ENCODE measurements at places on chromosomes 11 and 22. TPM values are rescaled to one million over a fixed set of nuclear protein-coding genes. Genes with fewer than 3 reads are reported as not detected.

DNA sequence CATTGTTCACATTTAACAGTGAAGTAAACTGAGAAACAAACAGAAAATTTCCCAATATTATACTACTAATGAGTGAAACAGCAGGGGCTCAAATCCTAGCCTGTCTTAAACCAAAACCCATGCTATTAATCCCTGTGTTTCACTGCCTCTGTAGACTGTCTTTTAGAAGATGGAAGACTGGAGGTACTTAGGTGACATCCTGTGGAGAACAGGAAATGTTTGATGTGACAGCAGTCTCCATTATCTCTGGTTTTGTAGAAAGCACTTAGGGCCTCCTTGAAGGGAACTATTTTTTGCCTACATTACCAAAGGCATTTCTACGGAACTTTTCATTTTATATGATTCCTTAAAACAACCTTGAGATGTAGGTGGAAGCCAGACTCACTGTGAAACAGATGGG, 288.1 kb upstream of the SORL1-AS1 start:
- no peak for DNase-seq

DNA sequence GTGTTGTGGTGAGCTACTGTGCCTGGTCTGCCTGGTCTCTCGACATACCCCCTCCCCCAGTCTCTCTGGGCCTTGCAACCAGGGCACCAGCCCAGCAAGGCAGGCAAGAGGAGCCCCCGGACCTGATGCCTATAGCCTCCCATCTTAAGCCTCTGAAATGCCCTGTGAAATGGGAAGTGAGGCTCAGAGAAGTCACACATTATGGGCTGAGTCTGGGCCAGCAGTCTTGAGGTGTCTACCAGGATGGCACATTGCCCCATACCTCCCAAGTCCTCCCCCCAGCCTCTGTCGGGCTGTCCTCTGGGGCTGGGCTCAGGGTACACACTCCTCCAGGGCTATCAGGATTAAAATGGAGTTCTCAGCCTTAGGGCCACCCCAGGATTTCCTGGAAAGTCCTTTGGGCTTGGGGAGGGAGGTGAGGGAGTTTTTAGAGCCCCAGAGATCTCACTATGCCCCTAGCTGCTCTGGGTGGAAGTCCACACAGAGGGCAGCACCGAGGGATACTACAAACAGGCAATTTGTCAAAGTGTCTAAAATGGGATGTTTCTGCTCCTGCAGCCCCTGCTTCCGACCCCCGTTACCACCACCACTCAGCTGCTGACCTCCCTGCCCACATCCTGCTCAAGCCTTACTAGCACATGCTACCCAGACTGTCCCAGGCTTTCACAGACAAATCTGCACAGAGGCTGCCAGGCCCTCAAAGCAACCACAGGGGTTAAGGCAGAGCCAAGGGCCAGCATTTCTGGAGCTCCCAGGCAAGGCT, 3.1 kb upstream of the SH3BP1 start:
- peak; percentile 58 for DNase-seq

DNA sequence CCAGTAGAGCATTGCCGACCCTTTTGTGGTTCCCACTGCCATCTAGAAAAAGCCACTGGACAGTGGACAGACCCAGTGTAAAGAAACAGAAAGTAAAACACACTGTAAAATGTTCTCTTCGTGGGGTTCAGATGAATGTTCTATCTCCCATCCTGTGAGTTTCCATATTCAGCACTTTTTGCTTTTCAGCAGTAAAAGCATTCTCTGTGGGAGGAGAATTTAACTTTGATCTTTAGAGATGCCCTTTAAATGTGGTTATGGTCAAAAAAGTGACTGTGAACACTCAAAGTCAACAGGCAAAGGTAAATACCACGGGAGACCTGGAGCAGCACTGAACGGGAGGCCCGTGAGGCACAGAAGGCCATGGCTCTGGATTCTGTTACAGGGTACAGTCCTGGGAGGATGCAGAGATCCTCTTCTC, 53.9 kb downstream of the FLI1 start:
- DNase-seq: no peak

DNA sequence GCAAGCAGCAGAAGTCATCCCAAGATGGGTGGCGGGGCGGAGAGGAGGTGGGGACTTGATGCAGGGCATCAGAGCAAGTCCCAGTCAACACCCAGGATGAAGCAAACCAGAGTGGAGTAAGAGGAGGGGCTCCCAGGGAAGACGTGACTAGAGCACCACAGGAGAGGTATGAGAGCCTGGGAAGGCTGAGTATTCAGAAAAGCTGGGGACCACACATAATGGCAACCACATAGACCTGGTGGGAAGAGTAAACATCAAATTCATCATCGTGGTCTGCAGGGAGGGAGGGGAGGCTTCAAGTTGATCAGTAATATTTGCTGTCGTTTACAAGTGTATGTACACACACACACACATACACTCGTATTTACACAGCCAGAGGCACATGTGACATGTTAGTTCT, 60.7 kb upstream of the CLTCL1 start:
- DNase-seq: no peak

- DNase-seq: no peak
These were observed 12.3 kb downstream of the GUCD1 start for GRCh38 chr22:24542641-24543040.

- no peak for DNase-seq
These were observed 30.9 kb downstream of the PARVA start for GRCh38 chr11:12408156-12408770.

- DNase-seq: no peak
These were observed 16.0 kb downstream of the PANX1 start for GRCh38 chr11:94144664-94145063.

- DNase-seq: peak; percentile 83
These were observed 13.9 kb upstream of the TP53AIP1 start for GRCh38 chr11:128956401-128957201.

DNA sequence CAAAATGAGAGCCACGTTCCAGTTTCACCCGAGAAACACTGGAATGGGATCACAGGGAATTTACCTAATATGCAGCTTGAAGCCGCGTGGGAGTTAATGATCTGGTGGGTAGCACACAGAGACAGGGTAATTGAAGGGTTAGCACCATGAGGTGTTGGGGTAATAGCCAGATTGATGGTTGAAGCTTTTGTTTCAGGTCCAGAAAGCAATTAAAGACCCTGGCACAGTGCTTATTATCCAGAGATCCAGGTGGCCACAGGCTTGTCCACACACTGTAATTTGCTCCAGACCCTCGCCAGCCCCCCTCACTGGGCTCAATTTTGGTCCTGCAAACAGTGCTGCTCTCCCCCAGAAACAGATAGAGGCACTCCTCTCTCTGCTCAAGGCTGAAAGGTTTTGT, 282.5 kb upstream of the ISX start:
- no peak for DNase-seq

GRCh38 chr22:44719586-44720368, 17.8 kb downstream of the PRR5 start:
- no peak for DNase-seq

GRCh38 chr11:116328391-116328790, 444.4 kb downstream of the BUD13 start:
- DNase-seq: no peak

DNA sequence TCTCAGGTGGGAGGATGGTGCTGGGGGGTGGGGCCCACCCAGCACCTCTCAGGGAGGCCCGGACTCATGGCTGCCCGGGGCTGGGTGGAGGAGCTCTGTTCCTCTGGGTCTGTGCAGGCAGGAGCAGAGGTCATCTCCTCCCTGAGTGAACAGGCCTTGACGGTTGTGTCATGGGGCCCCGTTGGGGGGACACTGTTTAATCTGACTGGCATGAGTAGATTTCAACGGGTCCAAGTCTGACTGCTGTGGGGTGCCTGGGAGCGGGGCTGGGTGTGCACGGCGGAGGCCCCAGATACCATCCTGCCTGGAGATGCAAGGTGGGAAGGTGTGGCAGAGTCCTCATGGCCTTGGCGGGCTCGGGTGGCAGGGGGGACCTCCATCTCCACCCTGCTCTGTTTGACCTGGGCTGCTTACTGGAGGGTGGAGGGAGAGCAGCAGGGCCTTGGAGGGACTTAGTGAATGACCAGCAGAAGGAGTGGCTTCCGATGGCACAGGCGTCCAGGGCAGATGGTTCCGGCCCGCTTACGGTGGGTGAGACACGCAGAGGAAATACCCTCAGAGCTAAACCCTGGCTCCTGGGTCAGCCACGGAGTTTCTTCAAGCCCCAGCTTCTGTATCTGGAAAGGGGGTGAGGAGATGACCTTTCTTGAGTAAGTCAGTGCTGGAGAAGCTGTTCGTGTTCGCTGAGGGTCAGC, 48.7 kb downstream of the SMIM38 start:
- DNase-seq: no peak

- no peak for DNase-seq
These were observed 44.2 kb downstream of the SYTL2 start for GRCh38 chr11:85766721-85767161.

DNA sequence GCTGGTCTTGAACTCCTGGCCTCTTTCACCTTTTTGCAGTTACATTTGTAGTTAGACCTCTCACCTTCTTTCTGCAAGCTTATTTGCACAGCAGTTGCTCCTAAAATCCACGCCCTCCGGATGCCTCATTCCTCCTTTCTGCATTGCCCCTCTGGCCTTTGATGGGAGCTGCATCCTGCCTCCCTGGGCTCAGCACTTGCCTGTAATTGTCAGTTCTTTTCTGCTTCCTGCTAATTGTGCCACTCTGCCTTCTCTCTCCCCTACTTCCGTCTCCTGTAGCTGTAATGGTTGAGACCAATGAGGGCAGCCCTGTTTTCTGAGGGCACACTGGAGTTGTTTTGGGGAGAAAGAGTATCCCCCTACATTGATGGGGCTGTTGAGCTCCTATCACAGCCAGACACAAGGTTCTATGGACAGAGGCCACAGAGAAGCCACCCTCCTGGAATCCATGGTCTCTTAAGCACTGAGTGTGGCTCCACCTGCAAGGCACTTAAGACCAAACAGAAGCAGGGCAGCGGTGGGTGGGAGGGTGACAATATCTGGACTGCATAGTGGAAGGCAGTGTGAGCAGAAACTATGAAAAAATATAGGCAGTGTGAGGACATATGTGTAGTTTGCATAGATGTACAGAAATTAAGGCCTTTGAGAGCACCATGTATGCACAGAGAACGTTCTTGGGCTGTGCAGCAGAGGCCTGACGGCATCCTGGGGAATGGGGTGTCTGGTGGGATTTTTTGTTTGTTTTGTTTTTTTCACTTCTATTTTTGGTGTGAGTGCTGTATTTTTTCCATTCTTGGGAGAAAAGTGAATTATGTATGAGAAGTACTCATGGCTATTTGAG, 30.5 kb downstream of the YDJC start:
- DNase-seq: no peak

- no peak for DNase-seq
These were observed 24.6 kb downstream of the IGF2 start for GRCh38 chr11:2114430-2115241.

DNA sequence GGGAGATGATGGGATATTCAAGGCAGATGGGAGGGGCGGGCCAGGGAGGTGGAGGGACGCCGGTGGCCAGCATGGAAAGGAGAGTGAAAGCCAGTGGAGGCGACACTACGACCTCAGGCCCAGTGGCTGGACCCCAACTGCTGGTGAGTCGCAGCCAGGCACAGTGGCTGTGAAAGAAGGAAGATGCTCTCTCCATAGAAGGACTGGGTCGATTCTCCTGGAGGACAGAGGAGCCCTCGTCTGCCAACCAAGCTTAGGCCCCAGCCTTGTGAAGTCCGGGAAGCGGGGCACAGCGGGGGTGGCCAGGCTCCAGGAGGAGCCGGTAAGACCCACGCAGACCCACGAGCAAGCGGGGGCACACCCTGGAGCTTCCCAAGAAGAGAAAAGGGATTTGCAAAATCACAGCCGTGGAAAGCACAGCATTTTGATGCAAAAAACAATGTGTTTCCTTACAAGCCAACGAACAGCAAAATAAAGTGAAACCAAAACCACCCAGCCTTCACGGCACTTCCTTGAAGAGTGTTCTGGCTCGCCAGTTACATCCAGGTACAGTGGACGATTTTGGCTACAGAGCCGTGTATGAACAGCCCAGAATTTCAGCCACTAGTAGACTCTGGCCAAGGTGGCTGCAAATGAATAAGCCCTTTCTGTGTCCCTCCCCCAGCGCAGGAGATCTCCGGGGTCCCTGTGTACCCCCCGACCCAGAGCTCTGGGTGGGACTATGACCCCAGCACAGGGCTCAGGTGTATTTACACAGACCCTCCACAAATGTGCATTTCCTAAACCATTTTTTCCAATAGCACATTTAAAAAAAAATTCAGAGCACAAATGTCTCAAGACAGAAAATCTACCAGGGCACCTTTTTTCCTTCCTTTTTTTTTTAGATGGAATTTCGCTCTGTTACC, 96.9 kb downstream of the TRMU start:
- DNase-seq: peak; percentile 11

- DNase-seq: no peak
These were observed 615.0 kb upstream of the ARHGAP42 start for GRCh38 chr11:100072131-100072530.

GRCh38 chr11:29024386-29024785, 916.2 kb downstream of the METTL15 start:
- DNase-seq: no peak

- DNase-seq: no peak
These were observed 327.1 kb upstream of the ISX start for GRCh38 chr22:34738661-34739400.

GRCh38 chr11:129917231-129917630, 21.9 kb upstream of the NFRKB start:
- peak; percentile 71 for DNase-seq

- DNase-seq: no peak
These were observed 859 bp upstream of the ACCS start for GRCh38 chr11:44065161-44065661.

DNA sequence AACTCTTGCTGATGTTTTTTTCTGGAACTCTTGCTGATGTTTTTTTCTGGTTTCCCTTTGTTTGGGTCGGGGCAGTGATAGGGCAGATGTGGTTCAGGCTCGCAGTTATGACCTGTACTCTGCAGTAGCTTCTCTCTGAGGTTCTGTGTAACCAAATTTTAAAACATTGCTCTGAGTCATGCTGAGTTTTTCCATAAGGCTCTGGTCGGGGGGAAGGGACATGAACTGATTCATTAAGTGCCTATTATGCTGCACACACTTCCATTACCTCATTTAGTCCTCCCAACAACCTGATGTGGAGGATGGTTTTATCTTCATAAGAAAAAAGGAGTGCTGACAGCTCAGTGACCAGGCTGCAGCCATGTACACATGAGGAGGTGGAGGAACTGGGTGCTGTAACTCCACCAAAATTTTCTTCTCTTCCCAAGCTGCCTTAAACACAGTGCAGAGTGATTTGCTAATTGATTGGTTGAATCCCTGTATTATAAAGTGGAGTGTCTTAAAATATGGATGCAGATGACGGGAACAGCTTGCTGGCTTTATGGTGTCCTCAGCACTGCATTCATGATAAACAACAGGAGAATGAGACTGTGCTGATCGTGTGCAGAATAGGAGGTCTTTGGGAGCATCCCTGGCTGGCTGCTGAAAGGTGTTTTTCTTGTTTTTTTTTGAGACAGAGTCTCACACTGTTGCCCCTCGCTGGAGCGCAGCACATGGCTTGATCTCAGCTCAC, 19.1 kb downstream of the TNRC6B start:
- DNase-seq: peak; percentile 85

Gene GLYATL2
- total RNA-seq: 3.3 TPM

Gene MTA2
- 46.2 TPM for total RNA-seq

Gene PRMT3
- 19.3 TPM for total RNA-seq

Gene PGA3
- total RNA-seq: not detected

Data from fibroblast of the aortic adventitia (primary cell).